ENCODE measurements at places on chromosomes 16 and 17.

GRCh38 chr17:31492880-31493655, 101.6 kb downstream of the RAB11FIP4 start:
- peak; percentile 59 for DNase-seq

- no peak for DNase-seq
Measured at GRCh38 chr16:88534638-88535190, 35.5 kb upstream of the ZC3H18 start.

GRCh38 chr17:77439189-77440018, 298.6 kb downstream of the SEC14L1 start:
- no peak for DNase-seq

- DNase-seq, result no peak
Measured at GRCh38 chr17:82978765-82979349, 100.6 kb upstream of the METRNL start.

GRCh38 chr16:47644166-47644565, 183.0 kb downstream of the PHKB start:
- DNase-seq, result no peak

- no peak for DNase-seq
Measured at GRCh38 chr16:75070012-75070841, 46.4 kb downstream of the LDHD start.

DNA sequence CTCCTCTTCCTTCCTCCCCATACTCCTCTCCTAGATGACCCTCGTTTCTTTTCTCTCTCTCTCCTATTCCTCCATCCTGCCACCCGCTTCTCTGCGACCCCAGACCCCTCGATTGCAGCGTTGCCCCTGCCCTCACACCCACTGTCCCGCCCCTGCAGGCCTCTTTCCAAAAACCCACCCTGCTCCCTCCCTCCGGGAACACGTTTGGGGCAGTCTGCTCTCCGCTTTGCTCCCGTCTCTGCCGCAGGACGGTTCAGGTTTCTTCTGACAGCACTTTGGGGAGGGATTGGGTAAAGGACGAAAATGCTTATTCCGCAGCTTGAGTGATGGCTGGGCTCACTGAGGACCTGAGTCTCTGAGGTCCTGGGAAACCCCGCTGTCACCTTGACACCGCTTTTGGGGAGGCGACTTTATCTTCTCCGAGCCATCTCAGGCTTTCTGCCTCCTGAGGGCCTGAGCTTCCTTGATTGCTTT, 690 bp downstream of the NDE1 start:
- DNase-seq, result no peak

- DNase-seq, result no peak
Measured at GRCh38 chr16:495127-495748, 32.3 kb upstream of the CAPN15 start.

DNA sequence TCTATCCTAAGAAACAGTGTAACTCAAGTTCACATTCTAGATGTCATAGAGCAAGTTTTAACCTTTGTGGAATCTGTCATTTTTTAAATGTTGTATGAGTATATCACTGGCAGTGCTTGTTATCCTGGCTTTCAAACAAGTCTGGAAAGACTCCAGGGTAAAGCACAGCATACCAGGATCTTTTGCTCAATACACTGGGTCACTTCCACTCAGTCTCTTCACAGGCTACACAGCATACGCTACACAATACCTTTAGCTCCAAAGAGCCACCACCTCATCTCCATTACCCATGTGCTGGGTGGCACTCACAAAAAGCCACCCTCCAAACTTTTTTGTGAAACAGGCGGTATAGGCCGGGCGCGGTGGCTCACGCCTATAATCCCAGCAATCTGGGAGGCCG, 69.5 kb downstream of the PARN start:
- DNase-seq, result no peak

DNA sequence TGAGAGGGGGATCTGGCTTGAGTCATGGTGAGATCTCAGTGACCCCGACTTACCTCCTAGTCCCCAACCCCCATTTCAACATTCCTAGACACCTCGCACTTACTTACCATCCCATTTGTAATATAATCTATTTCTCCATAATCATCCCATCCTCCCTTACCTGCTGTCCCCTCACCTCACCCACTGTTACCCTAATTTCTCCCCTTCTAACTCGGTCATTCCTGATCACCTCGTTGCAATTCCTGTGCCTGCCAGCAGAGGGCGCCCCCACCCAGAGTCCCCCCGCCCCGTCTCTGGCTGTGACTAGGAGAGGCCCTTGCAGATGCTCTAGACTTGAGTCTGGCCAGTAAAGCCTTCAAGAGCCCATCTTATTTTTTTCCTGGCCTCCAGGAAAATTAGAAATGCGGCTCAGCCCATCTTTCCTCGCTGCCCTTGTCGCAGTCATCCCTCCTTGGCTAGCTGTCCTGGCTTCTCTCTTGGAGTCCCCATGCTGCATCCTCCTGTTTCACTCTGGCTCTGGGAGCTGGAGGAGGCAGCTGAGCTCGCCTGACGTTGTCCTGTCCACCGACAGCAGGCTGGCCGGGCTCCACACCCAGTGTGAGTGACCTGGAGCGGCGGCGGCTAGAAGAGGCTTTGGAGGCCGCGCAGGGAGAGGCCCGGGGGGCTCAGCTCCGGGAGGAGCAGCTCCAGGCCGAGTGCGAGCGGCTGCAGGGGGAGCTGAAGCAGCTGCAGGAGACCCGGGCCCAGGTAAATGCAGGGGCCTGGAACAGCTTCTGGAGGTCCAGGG, 5.0 kb downstream of the TBKBP1 start:
- DNase-seq, result peak; percentile 64

GRCh38 chr17:78154903-78155811, 9.0 kb downstream of the C17orf99 start:
- DNase-seq, result no peak

DNA sequence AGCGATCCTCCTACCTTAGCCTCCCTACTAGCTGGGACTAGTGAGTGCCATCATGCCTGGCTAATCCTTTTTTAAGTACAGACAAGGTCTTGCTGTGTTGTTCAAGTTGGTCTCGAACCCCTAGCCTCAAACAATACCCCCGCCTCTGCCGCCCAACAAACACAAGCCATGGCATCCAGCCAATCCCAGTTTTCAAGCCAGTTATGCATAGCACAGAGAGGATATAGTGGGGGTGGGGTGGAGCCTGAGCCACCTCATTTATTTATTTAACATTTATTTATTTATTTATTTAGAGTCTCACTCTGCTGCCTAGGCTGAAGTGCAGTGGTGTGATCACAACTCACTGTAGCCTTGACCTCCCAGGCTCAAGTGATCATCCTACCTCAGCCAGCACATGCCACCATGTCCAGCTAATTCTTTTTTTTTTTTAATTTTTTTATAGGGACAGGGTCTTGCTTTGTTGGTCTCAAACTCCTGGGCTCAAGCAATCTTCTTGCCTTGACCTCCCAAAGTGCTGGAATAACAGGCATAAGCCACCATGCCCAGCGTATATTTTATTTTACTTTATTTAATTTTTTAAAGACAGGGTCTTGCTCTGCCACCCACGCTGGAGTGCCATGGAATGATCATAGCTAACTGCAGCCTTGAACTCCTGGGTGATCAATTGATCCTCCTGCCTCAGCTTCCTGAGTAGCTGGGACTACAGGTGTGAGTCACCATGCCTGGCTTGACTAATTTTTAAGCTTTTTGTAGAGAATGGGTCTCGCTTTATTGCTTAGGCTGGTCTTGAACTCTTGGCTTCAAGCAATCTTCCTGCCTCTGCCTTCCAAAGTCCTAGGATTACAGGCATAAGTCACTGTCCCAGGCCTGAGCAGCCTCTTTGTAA, 26.2 kb upstream of the KLHL11 start:
- DNase-seq, result no peak

DNA sequence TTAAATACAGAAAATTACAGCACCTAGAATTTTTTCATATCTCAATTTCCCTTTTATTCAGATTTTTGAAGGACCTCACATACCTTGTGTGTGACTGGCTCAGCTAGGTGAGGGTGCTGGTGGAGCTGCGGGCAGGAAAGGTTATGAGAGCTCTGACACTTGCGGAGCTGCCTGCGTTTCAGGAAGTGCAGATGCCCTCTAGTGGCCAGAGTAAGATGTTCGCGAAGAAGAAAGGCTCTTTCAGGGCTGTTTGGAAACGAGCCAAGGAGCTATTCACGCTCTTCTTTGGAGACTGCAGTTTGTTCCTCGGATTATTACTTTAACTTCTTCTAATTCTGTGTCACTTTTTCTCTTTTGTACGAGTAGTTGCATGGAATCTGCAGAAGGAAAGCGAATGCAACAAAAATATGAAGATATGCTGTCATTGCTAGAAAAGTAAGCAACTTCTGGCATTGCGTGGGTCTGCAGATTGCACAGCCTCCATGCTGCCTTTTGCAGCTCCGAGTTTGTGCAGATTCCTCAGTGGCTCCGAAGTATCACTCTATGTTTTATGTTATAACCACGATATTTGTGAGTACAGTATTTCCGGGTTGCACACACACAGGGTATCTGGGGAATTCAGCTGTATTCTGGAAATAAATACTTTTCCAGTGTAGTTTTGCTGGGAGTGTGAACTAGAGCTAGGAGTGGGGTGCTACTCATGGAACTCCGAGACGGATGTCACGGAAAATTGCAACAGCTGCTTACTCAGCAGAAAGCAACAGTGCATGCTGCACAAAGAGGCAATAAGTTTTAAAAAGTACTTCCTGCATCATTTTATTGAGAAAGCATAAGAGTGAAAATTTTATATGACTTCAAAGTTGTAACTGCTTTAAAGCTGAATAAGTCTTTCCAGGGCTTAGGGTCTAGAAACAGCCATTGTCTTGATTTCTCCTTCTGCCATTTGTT, 46.3 kb downstream of the DNAH9 start:
- no peak for DNase-seq

- no peak for DNase-seq
Measured at GRCh38 chr16:75658175-75658574, 10.6 kb downstream of the TERF2IP start.

DNA sequence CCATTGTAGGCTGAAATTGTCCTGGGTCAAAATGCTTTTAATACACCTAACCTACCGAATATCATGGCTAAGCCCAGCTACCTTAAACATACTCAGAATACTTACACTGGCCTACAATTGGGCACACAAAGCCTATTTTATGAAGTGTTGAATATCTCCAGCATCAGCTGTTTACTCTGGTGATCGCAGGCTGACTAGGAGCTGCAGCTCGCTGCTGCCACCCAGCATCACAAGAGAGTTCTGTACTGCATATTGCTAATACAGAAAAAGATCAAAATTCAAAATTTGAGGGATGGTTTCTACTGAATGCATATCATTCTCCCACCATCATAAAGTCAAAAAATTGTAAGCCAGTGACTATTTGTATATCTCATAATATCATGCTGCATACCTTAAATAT, 55.3 kb downstream of the ULK2 start:
- no peak for DNase-seq

- DNase-seq, result no peak
Measured at GRCh38 chr16:17345043-17345442, 125.7 kb downstream of the XYLT1 start.

DNA sequence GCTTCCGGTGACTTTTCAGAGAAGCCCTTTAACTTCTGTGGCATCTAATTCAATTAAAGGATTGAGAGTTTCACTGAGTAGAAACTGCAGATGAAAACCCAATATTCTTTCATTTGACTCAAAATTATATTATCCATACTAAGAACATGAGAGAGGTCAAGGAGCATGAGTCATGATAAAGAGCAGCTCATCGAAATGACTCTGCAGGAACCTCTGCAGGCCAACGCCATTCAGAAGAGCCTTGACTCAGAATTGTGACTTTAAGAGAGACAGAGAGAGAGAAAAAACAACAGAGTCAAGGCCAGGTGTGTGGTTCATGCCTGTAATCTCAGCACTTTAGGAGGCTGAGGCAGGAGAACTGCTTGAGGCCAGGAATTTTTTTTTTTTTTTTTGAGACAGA, 417.2 kb upstream of the XYLT1 start:
- no peak for DNase-seq

GRCh38 chr16:66116163-66117002, 250.1 kb upstream of the CDH5 start:
- DNase-seq, result no peak

GRCh38 chr16:78939597-78939996, 660.9 kb downstream of the MAF start:
- no peak for DNase-seq

GRCh38 chr17:55451203-55451641, 29.6 kb upstream of the MMD start:
- DNase-seq, result no peak

DNA sequence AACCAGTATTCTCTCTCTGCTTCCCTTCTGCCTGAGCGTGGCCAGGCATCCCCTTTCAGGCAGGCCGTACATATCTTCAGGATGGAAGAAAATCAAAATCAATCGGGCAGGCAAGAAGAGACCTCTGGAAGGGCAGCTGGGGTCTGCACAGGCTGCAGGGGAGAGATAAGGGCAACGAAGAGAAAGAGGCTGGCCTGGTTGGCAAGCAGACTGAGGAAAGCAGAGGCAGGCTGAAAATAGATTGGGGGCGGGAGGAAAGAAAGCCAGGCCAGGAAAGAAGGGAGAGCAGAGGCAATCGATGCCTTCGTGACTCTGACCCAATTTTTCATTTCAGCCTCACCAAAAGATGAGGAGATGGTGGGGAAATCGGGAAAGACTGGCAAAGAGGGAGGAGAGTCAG, 18.1 kb downstream of the PIPOX start:
- no peak for DNase-seq

- no peak for DNase-seq
Measured at GRCh38 chr17:61188081-61188480, 211.6 kb upstream of the TBX2 start.

DNA sequence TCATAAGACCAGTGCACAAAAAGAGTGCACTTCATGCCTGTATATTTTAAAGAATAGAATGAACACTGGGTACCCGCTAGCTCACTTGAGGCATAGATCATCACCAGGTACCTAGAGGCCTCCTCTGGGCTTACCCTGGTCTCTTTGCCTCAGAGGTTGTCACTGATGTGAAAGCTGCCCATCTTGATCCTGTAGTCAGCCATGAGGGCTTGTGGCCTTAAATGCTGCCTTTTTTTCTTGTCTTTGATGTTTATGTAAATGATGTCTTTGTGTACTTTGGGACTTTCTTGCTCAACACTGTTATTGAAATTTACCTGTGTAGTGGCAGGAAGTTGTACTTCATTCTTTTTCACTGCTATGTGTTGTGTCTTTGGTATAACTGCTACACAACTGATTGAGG, 26.8 kb upstream of the SLC5A10 start:
- no peak for DNase-seq

Measured in stimulated activated CD4-positive, alpha-beta T cell treated with anti-CD3 and anti-CD28 coated beads, Interleukin-15, amount 100 ng/mL, for 1 hour (primary cell).